ENCODE measurements at places on chromosomes 11 and 22.

DNA sequence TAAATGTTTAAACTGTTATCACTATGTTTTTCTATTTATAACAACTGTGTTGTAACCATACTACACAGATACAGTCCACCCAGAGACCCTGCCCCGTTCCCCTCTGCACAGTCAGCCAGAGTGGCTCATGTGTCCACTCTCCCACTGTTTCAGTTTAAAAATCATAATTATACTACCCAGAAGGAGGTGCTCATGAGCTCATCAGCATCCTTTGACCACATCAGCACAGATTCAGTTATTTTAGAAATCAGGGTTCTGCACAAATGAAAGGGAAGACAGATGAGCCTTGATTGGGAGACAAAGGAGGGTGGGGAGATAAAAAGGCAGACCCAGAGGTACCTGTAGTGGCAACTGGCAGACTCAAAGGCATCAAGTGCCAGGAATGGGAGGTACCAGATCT, 124.3 kb downstream of the RCN1 start:
- DNase-seq: no peak

GRCh38 chr11:68467201-68467834, 6.8 kb downstream of the PPP6R3 start:
- no peak for DNase-seq

DNA sequence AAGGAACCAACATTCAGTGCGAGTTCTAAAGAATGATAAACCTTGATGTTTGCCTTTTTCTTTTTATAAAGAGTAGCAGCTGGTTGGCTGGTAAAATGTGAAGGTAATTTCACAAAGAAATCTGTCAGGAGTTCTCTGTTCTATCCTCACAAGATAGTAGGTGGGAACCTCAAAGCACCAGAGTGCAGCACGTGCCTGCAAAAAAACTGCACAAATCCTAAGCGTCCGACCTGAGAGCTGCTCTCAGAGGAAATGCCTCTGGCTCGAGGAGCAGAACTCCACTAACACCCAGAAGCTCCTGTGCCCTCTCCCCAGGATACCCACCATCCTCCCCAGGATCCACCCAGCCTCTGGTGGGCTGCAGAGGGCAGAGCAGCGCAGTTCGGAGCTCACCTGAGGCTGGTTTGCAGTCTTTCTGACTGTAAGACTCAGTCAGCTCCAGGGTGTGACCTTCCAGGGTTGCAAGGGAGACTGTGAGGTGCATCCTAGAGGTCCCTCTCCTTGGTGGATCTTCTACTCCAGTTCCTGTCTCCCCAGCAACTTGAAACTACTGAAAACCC, 23.5 kb downstream of the PRDM10 start:
- DNase-seq: no peak

DNA sequence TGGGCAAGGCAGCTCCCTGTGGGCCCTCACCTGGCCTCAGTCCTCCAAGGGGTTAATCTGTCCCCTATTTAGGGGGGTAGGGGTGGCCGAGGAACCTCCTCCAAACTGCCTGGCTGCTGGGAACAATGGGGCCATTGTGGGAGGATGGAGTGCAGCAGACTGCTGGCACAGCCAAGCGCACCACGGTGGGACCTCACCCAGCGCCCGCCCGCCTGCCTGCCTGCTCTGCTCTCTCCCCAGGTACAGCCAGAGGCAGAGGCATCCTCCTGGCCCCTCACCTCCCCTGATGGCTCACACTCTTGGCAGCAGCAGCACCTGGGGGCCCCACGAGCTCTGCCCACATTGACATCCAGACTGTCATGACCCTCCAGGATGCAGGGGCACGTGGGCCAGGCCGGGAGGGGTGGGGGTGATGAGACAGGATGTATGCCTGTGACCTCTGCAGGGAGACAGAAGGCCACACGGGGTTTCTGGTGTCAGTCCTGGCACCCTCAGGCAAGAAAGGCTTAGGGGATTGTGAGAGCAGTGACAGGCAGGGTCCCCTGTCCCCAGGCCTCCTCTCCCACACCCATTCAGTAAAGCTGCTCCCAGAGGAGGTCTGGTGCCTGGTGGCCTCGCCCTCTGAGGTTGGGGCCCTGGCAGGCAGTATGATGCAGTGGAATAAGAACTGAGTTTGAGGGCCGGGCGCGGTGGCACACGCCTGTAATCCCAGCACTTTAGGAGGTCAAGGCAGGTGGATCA, 11.4 kb downstream of the BCL9L start:
- DNase-seq: peak; percentile 65

- DNase-seq: no peak
Observed at GRCh38 chr11:84022201-84022600, 736.0 kb upstream of the CCDC90B start.

DNA sequence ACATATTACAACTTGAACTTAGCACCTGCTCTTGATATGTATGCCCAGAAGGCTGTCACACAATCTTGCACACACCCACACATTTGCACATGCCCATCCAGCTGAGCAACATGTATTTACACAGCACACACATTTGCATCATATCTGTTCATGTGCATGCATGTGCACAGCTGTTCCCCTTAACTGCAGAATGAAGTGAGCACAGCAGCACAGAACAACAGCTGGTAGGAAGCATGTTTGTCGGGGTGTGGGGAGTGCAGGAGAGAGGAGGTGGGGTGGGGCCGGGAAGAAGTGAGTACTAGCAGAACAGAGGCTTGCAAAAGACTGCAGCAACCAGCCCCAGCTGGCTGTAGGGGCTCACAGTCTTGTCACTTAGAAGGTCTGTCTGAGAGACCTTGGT, 296.5 kb downstream of the KIRREL3 start:
- DNase-seq: no peak

GRCh38 chr22:42173183-42173926, 42.7 kb upstream of the CYP2D6 start:
- DNase-seq: no peak

DNA sequence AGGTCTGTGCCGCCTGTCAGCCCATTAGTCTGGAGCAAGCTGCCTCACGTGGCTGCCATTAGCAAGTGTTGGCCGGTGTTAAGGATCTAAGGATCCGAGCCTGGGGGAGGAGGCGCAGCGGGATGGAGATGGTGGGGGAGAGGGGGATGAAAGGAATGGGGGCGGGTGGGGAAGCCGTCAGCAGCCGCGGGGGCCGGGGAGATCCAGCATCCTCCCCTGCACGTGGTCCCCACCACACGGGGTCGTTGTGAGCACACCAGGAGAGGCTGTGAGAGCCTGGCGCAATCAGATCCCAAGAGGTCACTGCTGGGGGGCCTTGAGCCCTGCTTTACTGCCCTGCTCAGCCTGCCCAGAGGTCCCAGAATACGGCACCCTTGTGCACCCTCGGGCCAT, 7.3 kb downstream of the CABP7 start:
- no peak for DNase-seq

DNA sequence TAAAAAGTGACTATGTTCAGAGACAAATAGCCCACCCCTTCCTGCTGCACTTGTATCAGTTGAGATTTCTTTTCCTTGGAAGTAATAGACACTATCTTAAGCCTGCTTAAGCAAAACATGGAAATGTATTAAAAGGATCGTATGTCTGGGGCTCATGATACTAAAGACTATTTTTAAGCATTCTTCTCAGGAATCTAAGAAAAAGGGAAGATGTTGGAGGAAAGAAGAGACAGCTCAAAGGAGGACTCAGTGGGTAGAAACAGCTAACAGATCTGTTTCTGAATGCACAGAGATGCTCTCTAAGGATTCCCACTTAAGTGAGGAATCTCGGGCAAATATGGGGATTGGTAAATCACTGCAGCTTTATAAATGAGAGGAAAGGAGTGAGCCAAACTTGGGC, 62.5 kb downstream of the FAM76B start:
- no peak for DNase-seq

DNA sequence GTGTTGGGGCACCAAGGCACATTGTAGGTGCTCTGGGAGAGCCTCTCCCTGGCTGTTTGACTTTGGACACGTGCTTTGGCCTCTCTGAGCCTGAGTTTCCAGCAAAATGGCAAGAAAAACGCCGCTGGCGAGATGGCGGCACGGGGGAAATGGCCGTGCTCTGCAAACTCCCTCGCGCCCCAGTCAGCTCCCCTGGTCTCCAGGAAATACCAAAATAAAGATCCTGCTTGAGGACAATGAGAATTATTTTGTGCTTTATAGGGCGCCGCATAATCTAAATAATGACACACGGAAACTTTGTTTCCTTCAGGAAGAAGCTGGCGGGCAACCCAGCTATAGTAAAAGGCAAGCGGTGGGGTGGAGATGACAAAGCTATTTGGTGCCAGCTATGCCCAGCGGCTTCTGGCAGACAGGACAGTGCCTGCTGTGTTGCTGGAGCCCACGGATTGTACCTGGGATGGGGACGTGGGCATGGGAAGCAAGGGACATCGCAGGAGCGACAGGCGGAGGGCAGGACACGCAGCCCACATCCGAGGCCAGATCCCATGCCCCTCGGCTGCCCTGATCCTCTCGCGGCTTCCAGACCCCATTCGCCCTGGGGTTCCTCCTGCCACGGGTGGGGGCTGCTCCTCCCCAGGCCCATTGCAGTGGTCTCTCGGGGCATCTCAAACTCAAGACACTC, 26.3 kb upstream of the RFPL3 start:
- DNase-seq: no peak

DNA sequence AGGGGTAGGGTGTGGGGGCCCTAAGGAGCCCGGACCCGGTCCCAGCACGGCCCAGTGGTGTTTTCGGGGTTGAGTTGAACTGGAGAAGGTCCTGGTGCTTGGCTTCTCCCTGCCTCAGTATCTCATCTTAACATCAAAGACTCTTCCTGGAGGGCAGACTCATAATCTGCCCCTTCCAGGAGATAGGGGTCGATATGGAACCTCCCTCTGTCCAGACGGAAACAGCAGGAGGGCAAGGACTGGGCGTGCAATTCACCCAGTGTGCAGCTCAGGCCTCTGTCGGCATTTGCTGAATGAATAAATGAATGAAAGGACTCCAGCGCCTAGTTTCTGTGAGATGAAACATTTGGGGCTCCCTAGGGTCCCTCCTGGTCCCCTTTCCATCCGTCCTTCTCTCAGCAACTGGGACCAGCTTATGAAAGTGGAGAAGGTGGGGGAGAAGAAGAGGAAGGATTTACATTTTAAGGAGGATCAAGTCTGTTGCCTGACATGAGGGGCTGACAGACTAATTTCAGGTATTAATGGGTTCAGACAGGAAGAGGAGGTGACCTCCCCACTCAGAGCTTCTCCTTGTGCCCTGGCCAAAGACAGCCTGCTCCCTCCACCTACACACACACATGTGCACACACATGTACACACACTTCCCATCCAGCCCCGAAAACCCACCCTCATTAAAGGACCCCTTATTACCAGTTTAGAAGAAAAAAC, 1.1 kb upstream of the SHISA8 start:
- no peak for DNase-seq

GRCh38 chr11:88317536-88317935, 20.0 kb downstream of the CTSC start:
- DNase-seq: no peak

GRCh38 chr11:32374261-32374711, 61.1 kb downstream of the WT1 start:
- no peak for DNase-seq

DNA sequence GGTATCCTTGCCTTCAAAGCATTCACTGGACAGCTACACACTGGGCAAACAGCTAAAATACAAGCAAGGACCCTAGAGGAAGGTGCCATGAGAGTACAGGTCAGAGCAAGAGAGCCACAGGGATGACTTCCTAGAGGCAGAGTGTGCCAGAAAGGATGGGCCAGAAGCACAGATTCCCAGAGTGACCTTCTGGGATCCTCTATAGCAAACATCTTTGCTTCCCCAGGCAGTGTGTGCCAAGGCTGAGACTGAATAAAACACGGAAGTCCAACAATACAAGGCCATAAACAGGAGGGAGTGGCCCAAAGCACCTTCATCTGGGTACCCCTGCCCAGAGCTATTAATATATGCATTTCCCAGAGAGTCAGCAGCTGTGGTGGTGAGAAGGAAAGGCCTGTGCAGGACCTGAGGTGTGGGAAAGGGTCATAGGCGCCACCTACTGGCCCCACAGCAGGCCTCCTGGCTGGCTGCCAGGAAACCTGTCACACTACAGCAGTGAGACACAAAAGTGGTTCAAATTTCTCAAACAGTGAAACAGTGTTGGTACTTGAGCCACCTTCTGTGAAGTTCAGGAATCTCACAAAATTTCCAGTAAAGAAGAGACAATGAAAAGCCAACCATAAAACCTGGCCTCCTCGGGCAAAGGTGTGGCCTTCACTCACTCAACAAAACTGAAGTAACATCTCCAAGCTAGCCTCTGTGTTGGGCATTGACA, 20.3 kb downstream of the CLPB start:
- peak; percentile 76 for DNase-seq

DNA sequence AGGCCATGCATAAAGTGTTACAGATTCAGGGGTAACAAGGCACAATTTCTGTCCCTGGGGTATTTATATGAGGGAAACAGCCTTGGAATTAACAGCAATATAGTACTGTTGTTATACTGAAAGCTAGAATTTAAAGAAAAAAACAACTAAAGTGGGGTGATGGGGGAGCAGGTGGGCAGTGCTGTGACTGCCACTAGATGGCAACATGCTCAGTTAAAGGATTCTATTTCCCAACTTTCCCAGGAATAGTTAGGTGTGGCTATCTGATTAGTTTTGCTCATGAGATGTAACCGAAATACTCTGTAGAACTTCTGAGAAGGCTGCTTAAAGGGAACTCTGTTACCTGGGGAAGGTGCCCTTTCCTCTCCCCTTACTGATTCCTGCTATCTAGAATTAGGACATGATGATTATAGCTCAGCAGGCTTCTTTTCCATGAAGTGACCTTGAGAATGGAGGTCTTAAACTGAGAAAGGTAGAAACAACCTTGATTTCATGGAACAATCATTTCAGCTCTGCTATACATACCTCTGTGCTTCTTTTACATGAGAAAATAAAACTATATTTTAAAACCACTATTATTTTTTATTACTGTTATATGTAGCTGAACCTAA, 102.6 kb downstream of the RELT start:
- DNase-seq: no peak

- DNase-seq: no peak
Observed at GRCh38 chr11:128474036-128474874, 113.1 kb downstream of the ETS1 start.

GRCh38 chr11:119791047-119791446, 62.0 kb upstream of the NECTIN1 start:
- peak; percentile 32 for DNase-seq

- DNase-seq: no peak
Observed at GRCh38 chr11:128273736-128274135, 313.6 kb downstream of the ETS1 start.

- no peak for DNase-seq
Observed at GRCh38 chr22:25177895-25178294, 21.8 kb upstream of the CRYBB3 start.

DNA sequence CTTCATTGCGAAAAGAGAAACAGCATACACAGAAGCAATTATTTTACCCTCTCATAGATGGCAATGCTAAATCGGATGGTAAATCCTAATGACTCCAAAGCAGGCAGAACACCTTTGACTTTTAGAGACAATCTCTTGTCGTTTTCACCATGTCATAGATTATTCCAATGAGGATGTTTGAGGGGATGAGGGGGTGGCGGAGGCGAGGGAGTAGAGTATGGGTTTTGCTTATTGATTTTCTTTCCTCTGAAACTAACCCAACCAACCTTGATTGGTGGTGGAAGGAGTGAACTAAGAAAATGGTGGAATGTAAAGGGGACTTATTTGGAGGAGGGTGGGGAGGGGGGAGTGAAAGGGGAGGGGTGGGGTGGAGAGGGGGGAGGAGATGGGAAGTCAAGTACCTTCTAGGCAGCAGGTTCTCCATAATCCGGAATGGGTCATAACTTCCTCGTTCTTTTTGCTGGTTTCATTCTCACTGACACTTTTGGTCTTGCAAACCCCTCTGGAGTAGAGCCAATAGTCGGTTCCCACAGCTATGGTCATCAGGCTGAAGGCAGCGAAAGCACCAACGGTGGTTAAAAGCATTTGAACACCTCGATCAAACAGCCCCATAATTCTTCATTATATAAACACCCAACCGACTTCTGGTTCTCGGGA, 1.5 kb downstream of the CACNG2 start:
- no peak for DNase-seq

GRCh38 chr11:120649316-120649715, 137.8 kb downstream of the GRIK4 start:
- no peak for DNase-seq

Measured in dorsolateral prefrontal cortex (tissue), 122 donors.